ENCODE measurements at places on chromosomes 13 and 19.

DNA sequence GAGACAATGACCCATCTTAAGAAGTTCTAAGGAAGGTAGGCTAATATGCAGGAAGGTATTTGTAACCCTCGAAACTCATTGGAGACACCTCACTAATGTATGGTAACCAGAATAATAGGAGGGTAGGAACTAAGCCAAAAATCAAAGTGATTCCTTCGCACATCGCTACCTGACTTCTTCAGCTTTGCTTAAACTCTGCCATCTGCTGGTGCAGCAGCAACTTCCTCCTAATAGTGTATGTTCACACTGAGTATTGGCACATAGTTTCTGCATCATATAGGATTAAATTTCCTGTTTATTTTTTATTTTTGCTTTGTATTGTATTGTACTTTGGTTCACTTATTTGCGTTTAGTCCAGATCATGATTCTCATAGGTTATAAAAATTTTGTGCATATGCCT is 676.2 kb downstream of the GPC5 start:
- peak; percentile 4 for DNase-seq

- no peak for DNase-seq
These were observed 288.9 kb downstream of the SHISA2 start for GRCh38 chr13:25762795-25763377.

- no peak for DNase-seq
These were observed 2.7 kb upstream of the RUBCNL start for GRCh38 chr13:46389457-46390451.

DNA sequence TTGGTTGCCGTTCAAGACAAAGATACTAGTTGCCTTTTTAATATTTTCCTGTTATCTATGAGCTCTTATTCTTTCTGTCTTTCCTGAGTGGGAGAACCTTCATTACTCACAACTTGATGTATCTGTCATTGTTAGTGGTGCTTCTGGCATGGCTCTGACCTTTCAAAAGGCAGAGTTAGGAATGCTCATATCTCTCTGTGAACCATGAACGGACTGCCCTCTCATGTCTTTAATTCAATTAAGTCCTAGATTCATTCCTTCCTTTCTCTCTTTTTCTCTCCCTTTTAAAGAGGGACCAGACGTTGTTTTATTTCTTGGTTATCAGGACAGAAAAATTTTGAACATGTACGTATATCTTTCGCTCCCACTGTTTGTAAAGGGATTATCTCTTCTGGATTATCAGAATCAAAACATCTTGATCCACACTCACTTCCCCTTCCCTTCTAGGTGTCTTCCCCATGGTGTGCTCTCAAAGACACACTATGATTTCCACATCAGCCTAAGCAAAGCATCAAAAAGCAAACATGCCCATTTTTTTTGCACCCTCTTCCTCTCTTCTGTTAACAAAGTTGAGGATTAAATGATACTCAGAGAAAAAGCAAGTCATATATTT is 90.3 kb downstream of the LRCH1 start:
- no peak for DNase-seq
